ENCODE measurements at places on chromosomes 6 and 20.

GRCh38 chr20:38962928-38963401 lies 821 bp downstream of the DHX35 start:
- DNase-seq: no peak

DNA sequence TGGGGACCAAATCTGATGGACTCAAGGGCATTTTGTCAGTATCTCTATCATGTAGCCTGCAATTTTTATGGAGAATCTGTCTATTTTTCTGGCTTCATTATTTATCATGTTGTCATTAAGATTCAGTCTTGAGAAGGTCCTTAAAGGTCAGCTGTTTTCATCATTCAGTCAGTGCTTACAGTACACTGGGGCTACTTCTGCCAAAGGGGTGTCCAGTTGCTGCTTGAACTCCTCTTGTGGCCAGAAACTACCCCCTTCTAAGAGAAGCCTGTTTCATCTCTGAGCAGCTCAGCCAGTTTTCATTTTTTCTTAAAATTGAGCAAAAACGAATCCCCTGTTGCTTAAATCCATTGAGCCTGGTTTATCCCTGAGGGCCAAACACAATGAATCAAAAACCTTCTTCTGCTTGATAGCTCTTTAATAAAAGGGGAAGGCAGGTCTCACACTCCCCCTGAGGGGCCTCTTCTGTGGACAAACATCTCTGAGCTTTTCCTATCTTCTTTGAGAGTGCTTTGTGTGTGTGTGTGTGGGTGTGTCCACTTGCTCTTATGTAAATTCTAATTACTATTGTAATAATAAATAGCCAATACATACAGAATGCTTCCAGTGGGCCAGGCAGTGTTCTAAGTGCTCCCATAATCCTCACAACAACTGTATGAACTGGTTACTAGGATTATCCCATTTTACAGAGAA lies 172.2 kb downstream of the PLCB1 start:
- no peak for DNase-seq

GRCh38 chr6:11538052-11538818 lies 686 bp downstream of the TMEM170B start:
- peak; percentile 21 for DNase-seq

GRCh38 chr6:87724983-87725811 lies 23.2 kb upstream of the AKIRIN2 start:
- peak; percentile 73 for DNase-seq

- DNase-seq: no peak
Measured at GRCh38 chr6:15495375-15495901, 167.4 kb downstream of the DTNBP1 start.

DNA sequence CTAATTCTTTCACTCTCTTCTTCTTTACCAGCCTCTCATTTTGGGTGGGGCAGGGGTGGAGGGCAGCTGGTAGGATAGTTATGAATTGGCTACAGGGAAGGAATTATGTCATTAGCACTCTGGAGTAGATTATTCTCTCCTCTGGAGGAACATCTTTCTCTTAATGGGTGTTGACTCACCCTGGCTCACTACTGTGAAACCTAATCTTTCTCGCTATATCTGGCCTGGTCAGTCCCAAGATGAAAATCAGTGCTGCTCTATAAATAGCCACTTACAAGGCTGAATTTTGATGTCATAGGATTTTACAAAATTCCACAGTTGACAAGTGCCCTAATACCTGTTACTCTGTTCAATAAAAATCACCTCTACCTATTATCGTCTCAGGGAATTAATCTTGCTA lies 151.3 kb downstream of the COL9A1 start:
- no peak for DNase-seq

DNA sequence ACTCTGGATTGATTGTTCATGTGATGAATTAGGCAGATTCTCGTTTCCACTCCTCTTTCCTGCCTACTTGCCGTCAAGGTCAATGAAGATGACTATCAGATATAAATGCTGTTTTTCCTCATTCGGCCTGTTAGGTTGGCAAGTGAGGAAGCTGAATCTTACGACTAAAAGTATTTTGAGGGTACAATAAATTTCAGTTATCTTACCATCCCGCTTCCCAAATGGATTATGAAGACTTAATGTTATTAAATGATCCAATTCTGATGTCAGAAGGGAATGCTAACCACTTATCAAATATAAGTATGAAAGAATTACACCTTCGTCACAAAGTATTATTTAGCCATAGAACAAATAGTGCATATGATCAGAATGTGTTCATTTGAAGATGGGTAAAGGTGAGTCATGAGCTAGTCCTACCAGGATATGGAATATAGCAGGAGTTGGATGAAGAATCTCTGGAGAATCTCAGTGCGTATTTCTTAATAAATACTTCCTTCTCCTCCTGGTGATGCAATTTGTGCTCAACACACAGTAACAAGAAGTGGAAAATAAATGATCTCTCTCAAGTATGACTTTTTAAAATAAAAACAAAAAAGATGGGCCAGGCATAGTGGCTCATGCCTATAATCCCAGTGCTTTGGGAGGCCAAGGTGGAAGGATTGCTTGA lies 4.6 kb downstream of the GPLD1 start:
- no peak for DNase-seq

DNA sequence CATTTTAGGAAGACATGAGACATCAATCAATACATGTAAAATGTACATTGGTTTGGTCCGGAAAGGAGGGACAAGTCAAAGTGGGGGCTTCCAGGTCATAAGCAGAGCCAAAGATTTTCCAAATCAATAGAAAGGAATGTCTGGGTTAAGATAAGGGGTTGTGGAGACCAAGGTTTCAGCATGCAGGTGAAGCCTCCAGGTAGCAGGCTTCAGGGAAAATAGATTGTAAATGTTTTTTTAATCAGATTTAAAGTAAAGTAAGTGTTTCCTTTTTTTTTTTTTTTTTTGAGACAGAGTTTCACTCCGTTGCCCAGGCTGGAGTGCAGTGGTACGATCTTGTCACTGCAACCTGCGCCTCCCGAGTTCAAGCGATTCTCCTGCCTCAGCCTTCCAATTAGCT lies 16.8 kb upstream of the SERPINB9 start:
- no peak for DNase-seq

DNA sequence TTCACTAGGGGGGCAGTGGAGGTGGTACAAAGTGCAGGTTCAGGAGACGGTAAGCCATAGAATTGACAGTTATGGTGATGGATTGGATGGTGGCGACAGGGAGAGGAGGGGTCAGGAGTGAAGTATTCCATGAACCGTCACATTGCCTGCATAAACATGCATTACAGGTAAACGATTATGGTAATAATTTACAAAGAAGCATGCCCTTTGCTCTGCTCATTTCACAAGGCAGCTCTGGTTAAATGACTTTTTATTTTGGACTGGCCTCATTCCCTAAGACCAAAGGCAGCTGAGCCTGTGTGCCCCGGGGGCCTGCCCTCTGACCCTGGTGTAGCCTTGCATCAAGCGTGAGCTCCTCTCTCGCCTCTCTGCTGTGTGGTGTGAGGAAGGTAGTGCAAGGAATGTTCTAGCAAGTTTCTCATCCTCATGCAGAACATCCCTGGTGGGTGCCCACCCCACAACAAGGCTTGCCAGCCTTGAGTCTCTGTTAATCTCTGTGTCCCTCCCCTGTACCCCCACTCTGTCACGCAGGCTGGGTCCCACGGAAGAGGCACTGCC lies 59.0 kb downstream of the PPP1R14C start:
- no peak for DNase-seq

- no peak for DNase-seq
Measured at GRCh38 chr6:69719602-69720193, 77.1 kb downstream of the LMBRD1 start.

Data from activated CD4-positive, alpha-beta T cell treated with anti-CD3 and anti-CD28 coated beads, Interleukin-2, Interleukin-6, amounts not matched to agents 100 ng/mL and 50 ng/mL, durations not matched to agents 16 hours and 8 hours (primary cell).